NCI-H460 (cell line): ENCODE measurements at places on chromosomes 4 and X. TPM values are rescaled to one million over a fixed set of nuclear protein-coding genes. Genes with fewer than 3 reads are reported as not detected.

Gene TCEAL7
- not detected in 2 replicates for total RNA-seq

Gene MED12
- total RNA-seq = 12.8 and 18.1 TPM in 2 replicates

Gene TMSB15A
- total RNA-seq = 0.42 TPM in 1 of 2 replicates, not detected in the other

- peak; percentile 8 for DNase-seq
These were observed 118.2 kb upstream of the KIT start for GRCh38 chr4:54539500-54540029.

DNA sequence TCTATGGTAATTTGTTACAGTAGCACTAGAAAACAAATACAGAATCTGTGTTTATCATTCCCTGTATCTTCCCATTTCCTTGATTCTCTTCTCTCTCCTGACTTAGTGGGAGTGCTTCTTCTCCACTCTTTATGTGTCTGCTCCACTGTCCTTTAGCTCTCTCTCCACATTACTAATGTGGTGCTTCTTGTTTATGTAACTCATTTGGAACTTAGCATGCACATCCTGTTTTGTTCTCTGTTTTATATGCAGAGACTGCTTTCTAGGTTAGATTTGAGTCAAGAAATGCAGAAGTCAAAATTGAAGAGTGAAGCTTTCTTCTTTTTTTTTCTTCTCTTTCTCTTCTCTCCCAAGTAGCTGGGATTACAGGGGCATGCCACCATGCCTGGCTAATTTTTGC lies 25.9 kb downstream of the ADH1A start:
- DNase-seq = no peak

DNA sequence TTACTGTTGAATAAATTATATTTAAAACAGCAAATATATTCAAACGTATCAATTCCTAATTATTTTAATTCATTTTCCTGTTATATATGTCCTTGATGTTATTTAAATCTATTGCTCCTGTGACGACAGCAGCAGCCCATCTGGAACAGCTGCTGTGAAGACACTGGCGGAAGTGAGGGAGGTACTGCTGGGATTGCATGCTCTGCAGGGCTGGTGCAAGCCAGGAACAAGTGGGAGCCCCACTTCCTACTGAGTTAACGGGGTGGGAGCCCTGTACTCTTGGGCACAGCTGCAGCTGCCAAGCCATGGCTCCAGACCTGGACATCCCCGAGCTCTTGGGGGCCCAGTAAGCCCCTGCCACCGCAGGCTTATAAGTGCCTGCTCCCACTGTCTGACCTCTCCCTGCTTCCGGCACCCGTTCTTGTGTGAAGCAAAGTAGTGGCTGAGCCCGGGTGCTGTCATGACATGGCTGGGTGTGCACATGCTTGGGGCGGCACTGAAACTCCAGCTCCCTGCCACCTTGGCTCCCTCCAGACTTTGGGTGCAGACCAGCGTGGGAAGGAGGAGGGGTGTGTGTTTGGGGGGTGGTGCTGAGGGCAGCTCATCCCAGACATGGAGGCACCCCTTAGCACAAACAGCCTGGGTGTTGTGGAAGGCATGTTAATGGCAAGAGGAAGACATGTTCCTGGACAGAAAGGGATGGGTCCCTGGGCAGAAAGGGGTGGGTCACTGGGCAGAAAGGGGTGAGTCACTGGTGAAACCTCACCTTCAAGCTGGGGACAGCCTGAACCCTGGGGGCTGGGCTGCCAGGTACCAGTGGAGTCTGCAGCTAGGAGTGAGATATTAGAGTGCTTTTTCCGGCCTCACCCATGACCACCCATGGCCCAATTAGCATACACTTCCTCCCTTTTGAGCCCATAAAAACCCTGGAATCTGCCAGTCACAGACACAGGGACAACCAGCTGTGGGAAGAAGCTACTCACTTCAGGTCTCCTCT lies 1981.3 kb upstream of the IGFBP7 start:
- DNase-seq = no peak

- no peak for DNase-seq
These were observed 180.3 kb upstream of the MXRA5 start for GRCh38 chrX:3526731-3527130.

GRCh38 chr4:149676076-149676475 lies 139.6 kb downstream of the IQCM start:
- no peak for DNase-seq

- DNase-seq = no peak
These were observed 455.6 kb downstream of the TMA16 start for GRCh38 chr4:163949976-163950601.

- DNase-seq = no peak
These were observed 745.6 kb upstream of the FAM241A start for GRCh38 chr4:111399623-111400022.

DNA sequence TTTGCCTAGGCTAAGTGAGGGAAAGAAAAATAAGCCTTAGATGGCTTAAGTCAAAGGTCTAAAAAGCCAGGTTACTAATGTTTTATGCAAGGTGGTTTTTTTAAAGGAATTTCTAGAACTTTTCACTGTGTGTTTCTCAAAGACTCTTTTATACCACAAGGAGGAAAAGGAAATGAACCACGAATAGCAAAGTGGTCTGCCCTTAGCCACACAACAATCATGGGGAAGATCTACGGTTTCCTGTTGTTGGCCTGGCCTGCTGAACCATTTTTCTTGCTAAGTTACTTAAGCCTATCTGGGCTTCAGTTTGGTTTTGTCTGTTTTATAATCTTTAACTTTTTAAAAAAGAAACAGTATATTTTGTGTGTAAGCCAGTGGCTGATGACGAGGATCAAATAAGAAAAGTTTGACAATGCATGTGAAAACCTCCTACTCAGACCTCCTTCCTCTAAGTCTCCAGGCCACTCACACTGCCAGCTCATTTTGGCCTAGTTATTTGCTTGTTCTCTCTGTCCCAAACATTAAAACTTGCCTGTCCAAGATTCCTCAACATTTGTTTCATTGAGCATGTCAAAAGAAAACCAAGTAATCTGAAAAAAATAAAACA lies 56.7 kb upstream of the COL25A1 start:
- DNase-seq = no peak

- DNase-seq = no peak
These were observed 22.2 kb downstream of the CEP44 start for GRCh38 chr4:174305961-174306360.

DNA sequence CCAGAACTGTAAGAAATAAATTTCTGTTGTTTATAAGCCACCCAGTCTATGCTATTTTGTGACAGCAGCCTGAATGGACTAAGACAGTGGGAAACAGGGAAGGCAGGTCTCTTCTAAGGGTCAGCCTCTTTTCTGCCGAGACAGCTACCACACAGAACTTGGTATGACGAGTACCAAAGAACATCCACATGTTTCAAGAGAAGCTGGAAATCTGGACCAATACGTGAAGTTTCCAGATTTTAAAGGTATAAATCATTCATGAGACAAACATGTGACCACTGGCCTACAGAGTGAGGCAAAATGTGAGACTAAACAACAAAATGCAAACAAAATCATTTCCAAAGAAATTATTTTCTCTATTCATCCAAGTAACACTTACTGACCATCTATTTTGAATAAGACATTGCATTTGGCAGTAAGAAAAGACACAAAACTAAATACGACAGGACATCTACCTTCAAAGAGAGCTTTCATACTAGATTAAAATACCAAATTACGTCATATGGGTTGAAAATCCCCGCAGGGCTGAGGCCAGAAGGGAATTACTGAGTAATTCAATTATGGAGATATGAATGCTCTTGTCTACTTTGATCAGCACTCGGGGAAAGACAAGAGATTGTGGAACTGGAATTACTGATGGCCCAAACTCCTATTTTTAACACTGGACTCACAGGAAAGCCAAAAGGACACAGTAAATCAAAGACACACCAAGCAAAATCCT lies 7.2 kb downstream of the SCARB2 start:
- DNase-seq = no peak

- DNase-seq = no peak
These were observed 239.6 kb upstream of the VCX start for GRCh38 chrX:7603387-7603786.

GRCh38 chr4:106530024-106530361 lies 161.4 kb upstream of the GIMD1 start:
- DNase-seq = no peak
